ENCODE measurements at places on chromosomes 7 and 10.

DNA sequence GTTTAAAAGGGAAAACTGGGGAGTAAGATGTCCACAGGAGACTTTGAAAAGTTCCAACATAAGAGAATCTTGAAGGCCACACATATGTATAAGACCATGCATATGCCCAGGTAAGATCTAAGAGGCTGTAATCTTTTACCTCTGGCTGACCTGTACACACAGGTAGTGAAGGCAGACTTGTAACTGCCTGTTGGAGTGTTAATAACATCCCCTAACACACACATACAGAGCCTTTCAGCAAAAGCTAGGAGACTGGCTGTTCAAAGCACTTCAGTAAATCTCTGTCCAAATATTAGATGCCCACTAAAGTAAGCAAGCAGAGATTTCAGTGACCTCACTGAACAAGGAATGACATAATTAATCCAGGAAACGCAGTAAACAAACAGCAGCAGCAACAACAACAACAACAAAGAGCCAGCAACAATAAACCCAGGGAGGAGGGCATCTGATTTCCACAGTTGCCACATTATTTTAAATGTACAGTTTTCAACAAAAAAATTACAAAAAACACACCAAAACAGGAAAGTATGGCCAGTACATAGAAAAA is 15.0 kb downstream of the CYP51A1 start:
- no peak for DNase-seq

- no peak for DNase-seq
These were observed 479 bp upstream of the SEMA4G start for GRCh38 chr10:100968863-100969186.

DNA sequence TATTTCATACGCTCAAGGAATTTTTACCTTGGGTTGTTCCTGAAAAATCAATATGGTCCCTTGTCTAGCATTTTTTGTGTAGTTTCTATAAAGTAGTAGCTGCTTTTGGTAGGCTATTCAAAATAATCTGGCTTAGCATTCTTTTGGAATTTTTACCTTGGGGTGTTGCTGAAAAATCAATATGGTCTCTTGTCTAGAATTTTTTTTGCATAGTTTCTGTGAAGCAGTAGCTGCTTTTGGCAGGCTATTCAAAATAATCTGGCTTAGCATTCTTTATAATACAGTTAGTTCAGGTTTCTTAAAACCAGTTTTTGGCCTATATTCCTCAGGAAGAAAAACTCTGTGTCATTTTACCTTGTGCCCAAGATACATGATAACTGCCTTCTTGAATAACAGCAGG is 301.9 kb downstream of the SUGCT start:
- no peak for DNase-seq

- no peak for DNase-seq
These were observed 35.5 kb downstream of the PPP1R3C start for GRCh38 chr10:91597197-91597881.

- DNase-seq = no peak
These were observed 192.4 kb upstream of the LRRN3 start for GRCh38 chr7:110898516-110898915.

- no peak for DNase-seq
These were observed 373.5 kb downstream of the KCNMA1 start for GRCh38 chr10:77264107-77264506.

GRCh38 chr7:18212308-18212707 is 184.7 kb upstream of the PRPS1L1 start:
- no peak for DNase-seq

DNA sequence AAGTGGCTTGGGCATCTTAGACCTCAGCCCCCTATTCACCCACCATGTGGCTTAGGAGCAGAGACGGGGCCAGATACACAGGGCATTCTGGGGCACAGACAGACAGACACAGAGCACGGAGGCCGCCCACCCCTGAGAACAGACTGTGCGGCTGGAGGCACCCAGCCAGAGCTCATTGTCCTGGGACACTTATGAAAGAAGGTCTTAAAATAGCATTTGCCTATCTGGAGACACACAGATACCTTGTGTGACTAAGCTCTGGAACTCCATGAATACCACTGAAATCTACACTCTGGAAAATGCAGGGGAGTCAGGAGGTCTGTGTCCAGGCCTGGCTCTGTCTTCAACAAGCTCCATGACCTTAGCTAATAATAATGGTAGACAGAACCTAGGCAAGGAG is 41.4 kb upstream of the ADO start:
- no peak for DNase-seq

GRCh38 chr10:88253128-88253527 is 330.0 kb downstream of the RNLS start:
- DNase-seq = no peak

GRCh38 chr10:87657371-87657770 is 2.3 kb upstream of the PAPSS2 start:
- DNase-seq = no peak

DNA sequence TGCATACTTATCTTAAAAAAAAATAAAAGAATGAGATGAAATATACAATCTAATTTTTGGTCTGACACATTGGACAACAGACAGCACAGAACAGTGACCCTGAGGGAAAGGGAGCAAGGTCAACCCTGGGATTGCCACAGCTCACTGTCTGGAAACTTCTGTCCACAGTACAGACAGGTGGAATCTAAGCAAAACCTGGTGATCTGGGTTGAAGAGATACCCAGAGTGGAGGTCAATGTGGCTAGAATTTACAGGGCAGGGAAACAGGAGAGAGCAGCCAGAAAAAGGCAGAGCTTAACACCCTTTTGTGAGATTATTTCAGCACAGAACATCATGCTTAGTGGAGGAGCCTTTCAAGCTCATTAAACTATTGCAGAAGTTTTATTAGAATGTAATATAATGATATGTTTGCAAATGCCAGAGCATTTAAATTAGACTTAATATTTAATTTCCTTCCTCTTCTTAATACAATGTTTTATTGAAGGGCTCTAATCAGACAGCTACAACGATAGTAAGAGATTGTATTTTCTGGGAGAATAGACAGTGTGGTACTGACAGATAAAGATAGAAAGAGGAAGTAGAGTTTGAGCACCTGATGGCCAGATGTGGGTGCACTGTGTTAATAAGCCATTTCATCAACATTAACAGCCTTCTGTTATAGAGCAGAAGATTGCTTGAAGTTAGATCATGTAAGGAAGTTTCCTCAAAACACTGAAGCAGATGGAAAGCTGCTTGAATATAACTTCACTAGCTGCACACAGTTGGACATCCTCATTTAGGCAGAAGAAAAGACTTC is 309.4 kb downstream of the HGF start:
- DNase-seq = no peak

GRCh38 chr10:114279289-114279688 is 40.2 kb downstream of the VWA2 start:
- no peak for DNase-seq

- DNase-seq = no peak
These were observed 64.6 kb downstream of the CTBP2 start for GRCh38 chr10:125095776-125096175.

GRCh38 chr7:111098011-111098925 is 7.3 kb downstream of the LRRN3 start:
- DNase-seq = peak; percentile 63

DNA sequence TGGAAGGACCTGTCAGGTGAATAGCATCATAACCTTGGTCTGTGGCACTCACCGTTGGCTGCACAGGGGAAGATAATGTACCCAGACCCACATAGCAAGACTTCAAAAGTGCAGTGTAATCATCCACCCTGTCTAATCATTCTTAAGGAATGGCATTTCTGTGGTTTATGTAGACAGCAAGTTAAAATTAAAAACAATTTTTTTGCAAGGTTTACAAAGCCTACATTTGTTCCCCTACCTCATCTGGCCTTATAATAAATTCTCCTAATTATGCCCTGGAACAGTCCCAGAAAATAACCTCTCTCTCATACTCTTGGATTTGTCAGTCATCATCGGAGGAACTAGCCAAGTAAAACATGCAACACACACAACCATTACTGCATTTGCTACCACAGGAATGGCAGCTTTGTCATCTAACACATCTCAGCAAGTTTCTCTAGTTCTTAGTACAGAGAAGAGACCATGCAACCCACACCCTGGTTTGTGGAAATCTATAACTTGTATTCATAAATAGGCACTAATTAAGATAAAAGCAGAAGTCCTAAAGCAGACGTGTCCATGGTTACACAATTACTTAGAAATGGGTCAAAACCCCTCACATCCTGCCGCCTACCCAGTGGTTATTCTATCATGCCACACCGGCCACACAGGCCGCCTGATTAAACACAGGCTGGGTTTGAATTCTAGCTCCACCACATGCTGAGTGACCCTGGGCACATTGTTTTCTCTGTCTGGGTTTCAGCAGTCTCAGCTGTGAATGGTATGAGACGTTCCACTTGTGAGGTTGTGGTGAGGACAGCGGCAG is 19.1 kb downstream of the ABLIM1 start:
- no peak for DNase-seq

- DNase-seq = no peak
These were observed 22.1 kb upstream of the HERPUD2 start for GRCh38 chr7:35717013-35717412.

DNA sequence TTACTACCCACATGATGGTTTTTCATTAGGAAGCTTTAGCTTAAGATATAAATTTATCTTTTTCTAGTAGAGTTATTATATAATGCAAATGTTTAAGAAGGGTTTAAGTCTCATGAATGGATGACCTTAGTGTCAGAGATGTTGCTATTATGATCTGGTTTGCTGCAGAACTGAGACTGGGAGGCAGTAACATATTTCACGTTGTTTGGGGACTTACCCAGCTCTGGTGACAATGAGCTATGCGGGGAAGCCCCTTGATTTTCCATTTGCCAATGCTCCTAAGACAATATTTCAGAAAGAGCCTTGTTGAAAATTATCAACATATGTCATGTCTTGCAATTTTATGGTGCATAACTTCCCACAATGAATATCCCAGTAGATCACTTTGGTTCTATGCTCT is 754.6 kb downstream of the REEP3 start:
- no peak for DNase-seq

- no peak for DNase-seq
These were observed 34.6 kb upstream of the ANTXRL start for GRCh38 chr10:46251857-46252847.

All from stimulated activated CD4-positive, alpha-beta T cell treated with anti-CD3 and anti-CD28 coated beads, Interleukin-4, amount 100 ng/mL, for 1 hour (primary cell).